Activated T-cell treated with anti-CD3 and anti-CD28 coated beads, Interleukin-2, amount 50 U/mL, for 72 hours (primary cell): ENCODE measurements at places on chromosomes 2 and 18.

GRCh38 chr2:219182331-219183150 is 4.5 kb downstream of the RETREG2 start:
- DNase-seq = peak; percentile 36

GRCh38 chr2:163173591-163173990 is 335.0 kb upstream of the KCNH7 start:
- no peak for DNase-seq

GRCh38 chr2:118040891-118041290 is 27.0 kb upstream of the CCDC93 start:
- DNase-seq = no peak

DNA sequence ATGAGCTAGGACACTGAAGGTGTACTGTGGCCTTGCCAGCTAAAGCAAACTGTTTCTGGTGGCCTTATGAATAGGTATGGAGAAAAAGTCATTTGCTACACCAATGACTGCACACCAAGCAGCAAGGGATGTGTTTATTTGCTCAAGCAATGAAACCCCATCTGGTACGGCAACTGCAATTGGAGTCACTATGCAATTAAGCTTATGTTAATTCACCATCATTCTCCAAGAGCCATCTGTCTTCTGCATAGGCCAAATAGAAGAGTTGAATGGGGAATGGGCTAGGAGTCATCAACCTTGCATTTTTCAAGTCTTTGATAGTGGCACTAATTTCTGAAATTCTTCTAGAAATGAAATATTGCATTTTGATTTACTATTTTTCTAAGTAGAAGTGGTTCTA is 372.0 kb downstream of the KCNJ3 start:
- no peak for DNase-seq

GRCh38 chr2:200609028-200609614 is 23.3 kb downstream of the AOX1 start:
- no peak for DNase-seq

DNA sequence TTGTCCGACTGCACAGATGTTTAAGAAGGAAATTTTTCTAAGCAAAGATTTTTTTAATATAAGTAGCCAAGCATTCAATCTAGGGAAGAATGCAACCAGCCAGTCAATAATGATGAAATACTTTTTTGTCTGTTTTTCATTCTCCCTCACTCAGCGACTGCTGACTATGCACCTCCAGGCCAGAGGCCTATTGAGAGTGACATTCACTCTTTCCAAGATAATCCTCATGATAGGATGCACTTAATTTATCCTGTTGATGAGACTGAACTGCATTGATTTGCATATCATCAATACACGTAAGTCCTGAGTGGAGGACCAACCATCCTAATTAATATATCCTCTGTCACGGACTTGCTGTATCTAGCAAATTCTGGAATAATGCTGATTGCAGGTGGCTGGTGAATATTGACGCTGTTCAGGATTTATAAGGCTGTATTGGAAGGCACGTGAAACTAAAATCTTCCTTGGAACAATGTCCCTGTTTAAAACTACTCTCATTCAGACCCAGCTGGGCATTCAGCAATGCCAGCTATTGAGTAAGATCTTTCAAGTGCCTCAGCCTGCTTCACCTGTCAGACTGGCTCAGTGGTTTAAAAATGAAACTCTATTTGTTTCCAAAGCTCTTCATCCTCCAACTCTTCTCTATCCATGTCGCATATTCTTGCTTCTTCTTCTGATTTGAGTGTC is 142.2 kb downstream of the MAP2 start:
- no peak for DNase-seq

DNA sequence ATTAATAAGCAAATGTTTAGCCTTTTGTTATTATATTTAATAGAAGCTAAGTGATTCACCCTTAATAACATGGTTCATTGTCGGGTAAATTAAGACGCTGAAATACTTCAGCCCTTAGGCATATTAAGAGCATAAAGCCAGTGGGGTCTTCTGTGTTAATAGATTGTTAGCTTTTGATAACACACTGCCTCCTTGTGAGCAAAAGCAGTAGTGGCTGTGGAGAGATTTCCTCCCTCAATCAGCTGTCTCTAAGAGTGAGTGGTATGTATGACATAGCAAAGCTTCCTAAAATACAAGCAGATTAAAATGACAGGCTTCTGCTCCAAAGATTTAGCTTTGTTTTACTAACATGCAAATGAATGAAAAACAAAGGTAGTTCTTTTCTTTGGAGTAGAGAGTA is 143.7 kb upstream of the SYT4 start:
- no peak for DNase-seq

DNA sequence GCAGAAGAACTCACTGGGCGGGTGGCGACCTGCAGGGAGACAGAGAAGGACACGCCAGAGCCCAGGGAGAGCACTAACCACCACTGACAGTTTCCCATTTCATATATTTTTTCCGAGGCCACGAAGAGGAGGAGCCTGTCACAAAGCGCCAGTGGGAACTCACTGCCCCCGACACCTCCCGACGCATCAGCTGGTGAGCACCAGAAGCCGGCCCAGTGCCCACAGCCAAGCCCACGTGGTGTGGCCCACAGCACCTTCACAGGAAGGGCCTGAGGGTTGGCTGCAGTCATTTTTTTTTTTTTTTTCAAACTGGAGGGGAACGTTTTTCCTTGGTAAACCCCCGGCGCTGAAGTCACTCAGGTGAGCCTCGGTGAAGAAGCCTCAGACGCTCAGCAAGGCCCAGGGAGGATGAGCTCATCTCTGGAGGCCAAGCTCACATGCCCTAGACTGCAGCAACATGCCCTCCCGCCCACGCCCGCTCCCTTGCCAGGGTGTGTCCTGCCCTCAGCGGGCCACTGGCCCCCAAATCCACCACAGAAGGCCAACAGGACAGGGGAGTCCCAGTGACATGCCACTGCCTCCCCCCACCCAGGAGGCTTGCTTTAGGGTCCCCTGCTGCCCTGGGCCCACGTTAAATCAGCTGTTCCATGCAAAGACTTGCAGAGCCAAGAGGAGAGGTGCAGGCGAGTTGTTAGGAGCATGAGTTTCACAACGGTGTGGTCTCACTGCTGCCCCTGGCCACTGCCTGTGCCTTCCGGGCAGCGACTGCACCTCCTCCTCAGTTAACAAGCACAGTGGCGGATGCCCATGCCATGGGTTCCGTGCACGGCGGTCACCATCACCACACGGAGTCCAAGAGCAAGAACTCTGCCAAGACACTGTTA is 68.1 kb downstream of the PARD6G start:
- no peak for DNase-seq

GRCh38 chr2:201116959-201117734 is 1.2 kb downstream of the CFLAR start:
- DNase-seq = peak; percentile 54

GRCh38 chr18:34097312-34097711 is 127.4 kb downstream of the NOL4 start:
- no peak for DNase-seq

DNA sequence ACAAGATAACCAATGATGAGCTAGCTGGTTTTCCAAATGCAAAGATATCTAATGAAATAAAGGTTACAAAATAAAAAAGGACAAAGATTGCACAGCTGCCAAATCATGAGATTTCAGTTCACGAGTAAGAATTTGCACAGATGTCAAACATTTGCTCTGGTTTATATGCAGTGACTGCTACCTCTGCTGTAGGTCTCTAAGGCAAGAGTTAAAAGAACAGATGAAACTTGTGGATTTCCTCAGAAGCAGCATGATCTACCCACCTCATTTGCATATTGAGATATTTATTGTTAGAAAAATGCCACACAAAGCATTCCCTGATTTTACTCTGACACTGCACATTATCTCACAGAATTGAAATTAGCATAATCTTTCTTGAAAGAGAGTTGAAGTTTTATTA is 763.2 kb upstream of the ZEB2 start:
- DNase-seq = no peak

DNA sequence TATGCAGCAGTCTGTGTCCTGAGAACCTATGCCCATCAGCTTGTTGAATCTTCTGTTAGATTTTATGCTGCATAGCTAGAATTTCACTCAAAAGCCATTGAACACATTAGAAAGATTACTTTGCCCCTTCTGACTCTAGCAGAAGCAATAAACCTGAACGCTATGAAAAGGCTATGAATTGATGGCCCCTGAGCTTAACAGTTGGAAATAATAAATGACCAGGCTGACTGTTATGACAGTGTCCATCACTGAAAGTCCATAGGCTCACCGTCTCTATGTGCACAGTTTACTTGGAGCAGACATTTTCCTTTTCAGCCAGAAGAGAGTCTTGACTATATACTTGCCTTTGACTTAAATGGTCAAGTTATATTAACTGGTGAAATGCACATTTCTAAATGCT is 1618.8 kb upstream of the ACVR2A start:
- no peak for DNase-seq

- DNase-seq = no peak
These were observed 2.2 kb upstream of the SSB start for GRCh38 chr2:169796441-169796840.

DNA sequence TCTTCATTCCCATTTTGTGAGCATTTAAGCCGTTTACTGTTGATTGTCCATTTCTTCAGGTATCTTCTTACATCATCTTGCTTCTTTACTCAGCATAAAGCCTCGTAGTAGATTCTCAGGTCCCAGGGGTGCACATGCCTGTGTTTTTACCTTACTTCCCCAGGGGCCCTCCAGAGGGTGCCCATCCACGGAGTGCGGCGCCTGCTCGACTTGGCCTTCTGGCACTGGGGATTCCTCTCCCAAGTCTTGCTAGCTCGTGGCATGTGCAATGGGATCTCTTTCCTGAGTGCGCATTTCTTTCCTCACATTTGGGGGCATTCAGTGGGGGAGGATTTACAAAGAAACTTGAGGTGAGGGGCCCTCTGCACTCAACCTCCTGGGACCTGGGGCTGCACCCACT is 148.1 kb downstream of the AGAP1 start:
- DNase-seq = no peak

DNA sequence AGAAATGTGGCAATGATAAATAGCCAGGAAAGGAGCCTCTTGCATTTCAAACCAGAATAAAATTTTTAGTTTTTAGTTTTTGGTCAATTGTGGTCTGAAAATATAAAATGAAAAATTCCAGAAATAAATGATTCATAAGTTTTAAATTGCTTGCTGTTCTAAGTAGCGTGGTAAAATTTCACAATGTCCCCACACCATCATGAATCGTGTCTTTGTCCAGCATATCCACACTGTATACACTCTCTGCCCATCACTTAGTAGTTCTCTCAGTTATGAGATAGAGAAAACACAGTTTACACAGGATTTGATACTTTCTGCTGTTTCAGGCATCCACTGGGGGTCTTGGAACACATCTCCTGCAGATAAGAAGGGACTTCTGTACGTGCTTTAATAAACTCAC is 783.9 kb downstream of the TSN start:
- no peak for DNase-seq

GRCh38 chr18:2535419-2535910 is 35.8 kb downstream of the METTL4 start:
- no peak for DNase-seq

GRCh38 chr2:203431391-203432185 is 103.4 kb downstream of the ABI2 start:
- DNase-seq = no peak

DNA sequence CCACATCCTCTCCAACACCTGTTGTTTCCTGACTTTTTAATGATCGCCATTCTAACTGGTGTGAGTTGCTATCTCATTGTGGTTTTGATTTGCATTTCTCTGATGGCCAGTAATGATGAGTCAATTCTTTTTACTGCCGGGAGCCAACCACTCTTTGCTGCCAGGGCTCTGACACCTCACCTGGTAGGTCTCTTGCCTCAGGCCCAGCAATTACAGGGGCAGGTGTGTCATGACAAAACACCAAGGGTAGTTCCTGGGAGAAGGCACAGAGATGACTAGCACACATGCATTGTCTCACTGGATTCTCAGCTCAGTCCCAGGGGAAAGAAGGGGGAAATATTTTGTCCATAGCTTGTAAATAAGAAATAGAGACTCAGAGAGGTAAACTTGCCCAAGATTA is 122.3 kb downstream of the CHST9 start:
- no peak for DNase-seq

DNA sequence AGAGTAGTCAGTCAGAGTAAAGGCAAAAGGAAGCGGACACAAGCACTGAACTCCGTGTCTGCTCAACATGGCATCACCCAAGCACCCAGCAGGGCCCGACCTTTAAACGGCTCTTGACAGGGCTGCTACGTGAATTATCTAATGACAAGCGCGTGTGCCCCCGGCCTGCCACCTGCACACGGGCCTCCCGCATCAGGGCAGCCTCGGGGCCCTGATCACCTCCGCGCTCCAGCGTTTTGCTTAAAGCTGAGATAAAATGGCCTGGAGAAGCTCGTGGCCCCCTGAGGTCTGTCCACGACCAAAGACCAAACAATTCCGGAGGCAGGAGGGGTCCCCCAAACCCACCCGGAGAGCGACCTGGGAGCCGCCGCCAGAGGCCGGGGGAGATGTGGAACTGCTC is 376 bp downstream of the NDUFA10 start:
- peak; percentile 27 for DNase-seq

- DNase-seq = no peak
These were observed 149.0 kb upstream of the GLI2 start for GRCh38 chr2:120586507-120587278.

DNA sequence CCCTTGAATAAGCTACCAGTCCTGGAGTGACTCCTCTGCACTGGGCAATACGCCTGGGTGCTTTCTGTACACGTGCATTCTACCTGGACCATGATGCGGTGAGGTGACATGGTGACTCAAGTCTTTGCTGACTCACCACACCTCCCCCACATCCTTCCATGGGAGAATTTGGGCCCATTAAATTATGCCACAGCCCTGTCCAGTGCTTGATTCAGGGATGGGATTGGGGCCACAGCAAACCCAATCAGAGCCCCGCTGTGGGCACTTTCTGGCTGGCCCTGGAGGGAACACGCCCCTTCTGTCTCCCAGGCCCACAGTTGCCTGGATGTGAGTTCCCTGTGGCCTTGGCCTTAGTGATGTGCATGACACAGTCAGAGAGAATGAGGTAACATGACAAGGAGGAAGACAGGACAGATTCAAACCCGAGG is 86.9 kb downstream of the LRRC30 start:
- DNase-seq = no peak

GRCh38 chr18:9715978-9716774 is 8.1 kb downstream of the RAB31 start:
- DNase-seq = no peak

DNA sequence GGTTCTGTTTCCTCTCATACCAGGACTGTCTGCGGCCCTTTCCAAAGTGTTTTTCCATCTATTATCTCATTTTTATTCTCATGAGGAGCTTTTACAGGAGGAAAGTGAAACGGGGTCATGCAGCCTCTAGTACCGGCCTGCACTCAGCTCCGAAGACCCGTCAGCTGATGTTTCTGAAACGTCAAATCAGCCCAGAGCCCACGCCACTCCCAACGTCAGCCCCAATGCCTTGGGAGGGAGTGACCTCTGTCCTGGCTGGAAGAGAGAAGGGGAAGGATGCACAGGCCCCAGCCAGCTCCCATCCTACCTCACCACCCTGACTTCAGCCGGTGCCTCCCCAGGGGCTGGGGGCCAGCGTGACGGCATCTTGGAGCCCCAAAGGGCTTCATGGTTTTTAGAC is 58.5 kb downstream of the ADCY3 start:
- DNase-seq = no peak

GRCh38 chr2:112679484-112679883 is 33.7 kb downstream of the SLC20A1 start:
- no peak for DNase-seq

- DNase-seq = no peak
These were observed 829.3 kb downstream of the LRP1B start for GRCh38 chr2:141301551-141301950.

GRCh38 chr2:122273785-122274419 is 518.5 kb downstream of the TSN start:
- no peak for DNase-seq
